Stimulated activated CD4-positive, alpha-beta T cell treated with anti-CD3 and anti-CD28 coated beads, Interleukin-2, amount 100 ng/mL, for 24 hours (primary cell): ENCODE measurements at places on chromosomes 1 and 21.

DNA sequence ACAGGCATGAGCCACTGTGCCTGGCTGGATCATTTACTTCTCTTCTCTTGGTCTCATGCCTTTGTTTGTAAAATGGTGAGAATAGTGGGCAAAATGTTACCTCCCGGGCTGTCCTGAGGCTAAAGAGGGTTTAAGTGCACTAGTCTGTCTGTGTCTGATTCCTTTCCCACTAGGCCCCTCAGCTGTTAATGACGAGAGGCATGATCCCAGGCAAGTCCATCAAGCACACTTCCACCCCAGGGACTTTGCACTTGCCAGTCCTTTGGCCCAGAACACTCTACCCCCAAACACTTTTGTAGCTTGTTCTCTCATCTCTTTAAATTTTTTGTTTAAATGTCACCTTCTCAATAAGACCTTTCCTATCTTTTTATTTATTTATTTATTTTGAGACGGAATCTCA is 13.8 kb upstream of the EPB41 start:
- DNase-seq: no peak

GRCh38 chr1:117985239-117985638 is 55.7 kb downstream of the WDR3 start:
- no peak for DNase-seq

DNA sequence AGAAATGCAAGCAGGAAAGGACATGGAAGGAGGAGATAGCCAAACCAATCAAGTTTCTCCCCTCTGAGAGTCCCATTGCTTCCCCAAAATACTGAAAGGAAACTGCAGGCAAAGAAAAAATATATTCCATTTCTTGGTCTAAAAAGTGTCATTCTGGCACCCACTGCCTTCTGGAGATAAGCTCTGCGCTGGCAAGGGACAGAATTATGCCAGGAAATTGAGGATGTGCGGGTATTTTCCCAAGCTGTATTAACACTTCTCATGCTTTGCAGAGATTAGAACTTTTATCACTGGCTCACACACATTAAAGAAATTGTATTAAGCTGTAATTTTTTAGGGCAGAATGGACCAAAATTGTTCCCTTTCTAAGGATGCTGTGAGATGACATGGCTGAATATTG is 381.2 kb upstream of the DUSP10 start:
- DNase-seq: no peak

DNA sequence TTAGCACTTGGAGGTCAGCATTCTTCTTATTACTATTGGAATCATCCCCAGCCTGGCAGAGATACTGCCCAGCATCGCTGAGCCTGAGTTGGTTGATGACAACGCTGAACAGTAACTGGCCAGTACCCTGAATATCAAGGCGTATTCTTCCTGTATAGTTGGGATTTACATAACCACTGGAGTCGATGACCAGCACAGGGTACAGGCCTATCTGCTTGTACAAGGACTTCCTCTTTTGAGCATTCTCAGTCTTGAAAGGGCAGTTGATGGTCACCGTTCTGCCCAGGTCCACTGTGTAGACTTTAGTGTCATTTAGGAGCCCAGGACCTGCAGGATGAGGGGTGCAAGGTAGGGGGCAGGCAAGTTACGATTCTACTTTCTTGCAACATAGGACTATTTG is 8.8 kb downstream of the PIGR start:
- DNase-seq: no peak

DNA sequence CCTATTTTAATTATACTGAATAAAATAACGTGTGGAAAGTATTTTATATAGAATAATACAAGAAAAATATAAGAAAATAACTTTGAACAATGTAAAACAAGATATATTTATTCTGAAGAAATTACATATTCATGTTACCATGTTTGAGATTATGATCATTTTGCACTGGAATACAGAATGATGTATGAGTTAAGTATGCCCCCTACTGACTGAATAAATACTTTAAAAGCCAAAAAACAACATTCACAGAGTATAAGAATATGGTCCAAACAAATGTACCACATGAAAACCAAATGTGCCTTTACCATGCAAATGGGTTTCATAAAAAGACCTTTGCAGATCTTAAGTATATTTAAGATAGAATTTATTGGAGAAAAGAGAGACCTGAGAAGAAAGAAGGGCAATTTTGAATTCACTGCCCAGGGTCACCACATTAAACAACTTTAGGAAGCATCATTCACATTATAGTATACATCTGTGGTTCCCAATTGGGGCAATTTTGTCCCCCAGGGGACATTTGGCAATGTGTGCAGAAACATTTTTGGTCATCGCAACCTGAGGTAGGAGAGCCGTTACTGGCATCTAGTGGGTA is 136.6 kb upstream of the GFI1 start:
- no peak for DNase-seq

GRCh38 chr1:219927956-219928790 is at the start of gene SLC30A10:
Gene SLC30A10 (minus strand): TSS chr1:219928557. CDS start chr1:219928440, 117 bp downstream.
- peak; percentile 8 for DNase-seq

DNA sequence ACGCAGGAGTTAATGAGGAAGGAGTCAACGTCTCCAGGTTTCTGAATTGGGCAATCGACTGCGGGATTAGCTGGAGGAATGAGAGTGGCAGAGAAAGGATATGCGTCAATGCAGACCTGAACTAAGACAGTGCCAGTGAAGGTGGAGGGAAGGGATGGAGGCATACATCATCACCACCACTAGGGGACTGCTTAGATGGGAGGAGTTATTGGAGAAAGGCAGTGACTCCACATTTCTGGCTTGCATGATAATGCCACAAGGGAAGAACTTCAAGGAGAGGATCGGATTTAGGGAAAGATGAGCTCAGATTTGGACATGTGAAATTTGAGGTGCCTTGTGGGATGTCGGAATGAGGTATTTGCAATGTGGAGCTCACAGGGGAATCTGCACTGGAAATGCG is 17.5 kb downstream of the VASH2 start:
- DNase-seq: no peak

DNA sequence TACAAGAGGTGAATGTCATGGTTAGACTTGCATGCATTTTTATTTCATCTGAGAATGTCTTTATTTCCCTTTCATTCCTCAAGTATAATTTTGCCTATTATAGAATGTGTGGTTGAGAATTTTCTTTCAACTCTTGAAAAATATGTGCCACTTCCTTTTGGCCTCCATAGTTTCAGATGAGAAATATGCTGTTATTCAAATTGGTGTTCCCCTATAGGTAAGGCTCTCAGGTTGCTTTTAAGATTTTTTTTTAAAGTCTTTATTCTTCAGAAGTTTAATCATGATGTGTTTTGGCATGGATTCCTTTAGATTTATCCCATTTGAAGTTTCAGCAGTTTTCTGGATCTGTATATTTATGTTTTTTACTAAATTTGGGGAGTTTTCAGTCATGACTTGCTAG is 2.1 kb downstream of the MROH7 start:
- no peak for DNase-seq

DNA sequence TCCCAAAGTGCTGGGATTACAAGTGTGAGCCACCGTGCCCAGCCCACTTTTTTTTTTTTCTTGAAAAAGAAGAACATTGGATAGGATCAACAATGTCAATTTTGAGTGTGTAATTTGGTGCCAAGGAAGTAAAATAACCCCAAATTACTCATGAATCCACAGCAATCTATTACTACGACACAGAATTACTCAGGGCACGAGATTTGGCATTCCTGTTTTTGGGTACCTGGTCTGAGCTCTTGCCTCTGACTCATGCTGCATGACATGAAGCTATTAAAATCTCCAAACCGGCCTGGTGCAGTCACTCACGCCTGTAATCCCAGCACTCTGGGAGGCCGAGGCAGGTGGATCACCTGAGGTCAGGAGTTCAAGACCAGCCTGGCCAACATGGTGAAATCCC is 10.4 kb downstream of the RNF19B start:
- DNase-seq: no peak

GRCh38 chr1:113874012-113874879 is 2.7 kb upstream of the PTPN22 start:
- DNase-seq: no peak

- DNase-seq: no peak
These were observed 28.5 kb downstream of the RNF115 start for GRCh38 chr1:145795257-145795881.

DNA sequence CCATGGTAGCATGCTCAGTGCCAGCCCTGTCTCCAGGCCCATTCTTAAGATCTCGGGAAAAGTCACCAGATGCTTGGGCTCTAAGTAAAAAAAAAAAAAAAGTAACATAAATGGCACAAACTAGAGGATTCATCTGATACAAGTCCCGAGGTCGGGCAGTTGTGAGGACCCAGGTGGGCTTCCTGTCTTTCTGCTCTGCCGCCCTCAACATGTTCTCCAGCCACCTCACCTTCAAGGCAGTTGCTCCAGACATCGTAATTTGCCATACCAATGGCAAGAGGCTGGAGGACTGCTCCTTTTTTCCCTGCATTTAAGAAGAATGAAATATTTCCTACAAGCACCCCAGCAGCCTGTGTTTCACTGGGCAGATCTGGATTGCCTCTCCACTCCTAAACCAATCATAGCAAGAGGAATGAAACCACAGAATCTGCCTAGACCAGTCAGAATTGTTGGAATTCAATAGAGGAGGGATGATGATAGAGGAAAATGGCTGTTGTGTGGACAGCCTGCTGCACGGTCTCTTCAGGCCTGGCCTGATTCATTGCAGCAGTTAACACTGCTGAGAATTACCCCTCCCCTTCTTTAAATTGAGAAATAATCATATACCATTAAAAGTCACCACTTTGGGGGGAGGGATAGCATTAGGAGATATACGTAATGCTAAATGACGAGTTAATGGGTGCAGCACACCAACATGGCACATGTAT is 5.4 kb downstream of the HMGN2 start:
- no peak for DNase-seq

DNA sequence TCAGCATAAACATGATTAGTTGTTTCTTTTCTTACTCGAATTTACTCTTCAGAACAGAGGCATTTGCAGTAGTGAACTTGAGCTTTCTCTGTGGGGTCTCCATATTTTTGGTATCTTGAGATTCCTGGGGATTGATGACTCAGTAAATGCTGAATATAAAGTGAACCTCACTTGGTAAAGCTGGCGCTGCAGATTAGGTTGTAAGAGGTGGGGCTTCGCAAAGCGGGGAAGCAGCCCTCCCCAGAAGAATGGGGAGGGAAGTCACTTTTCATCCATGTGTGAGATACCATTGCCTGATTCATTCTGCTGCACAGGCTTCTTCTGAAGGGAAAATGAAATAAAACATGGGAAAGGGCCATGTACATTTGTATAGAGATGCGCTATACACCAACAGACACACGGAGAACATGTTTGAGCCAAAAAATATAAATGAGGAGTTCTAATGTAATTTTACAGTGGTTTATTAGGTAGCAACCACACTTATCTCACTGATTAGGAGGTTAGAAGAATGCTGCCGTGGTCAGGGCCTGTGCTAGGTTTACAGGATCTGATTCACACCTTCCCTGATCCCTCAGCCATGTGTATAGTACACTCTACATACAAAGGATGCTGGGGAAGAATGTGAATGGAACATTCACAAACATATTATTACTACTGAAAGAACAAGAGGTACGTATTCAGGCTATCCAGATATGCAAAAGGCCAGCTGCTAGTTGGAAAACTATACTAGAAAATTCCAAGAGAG is 63.5 kb downstream of the DNTTIP2 start:
- no peak for DNase-seq

DNA sequence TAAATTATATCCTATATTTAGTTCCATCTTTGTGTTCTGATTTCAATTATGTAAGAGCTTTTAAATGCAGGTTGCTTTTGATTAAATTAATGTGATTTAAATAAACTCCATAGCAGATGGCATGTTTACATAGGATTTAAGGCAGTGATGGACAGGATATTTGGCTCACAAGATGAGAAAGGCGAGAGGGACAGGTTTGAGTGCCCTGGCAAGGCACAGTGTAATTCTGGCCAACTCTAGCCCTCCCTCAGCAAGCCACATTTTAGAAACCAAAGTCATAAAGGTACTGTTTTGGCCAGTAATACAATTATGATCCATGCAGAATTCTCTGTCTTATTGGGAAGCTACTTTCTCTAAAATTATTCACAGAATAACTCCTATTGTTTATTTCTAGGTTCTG is 50.6 kb upstream of the C1orf146 start:
- no peak for DNase-seq

GRCh38 chr21:30227633-30228404 is 11.9 kb upstream of the CLDN8 start:
- DNase-seq: no peak

DNA sequence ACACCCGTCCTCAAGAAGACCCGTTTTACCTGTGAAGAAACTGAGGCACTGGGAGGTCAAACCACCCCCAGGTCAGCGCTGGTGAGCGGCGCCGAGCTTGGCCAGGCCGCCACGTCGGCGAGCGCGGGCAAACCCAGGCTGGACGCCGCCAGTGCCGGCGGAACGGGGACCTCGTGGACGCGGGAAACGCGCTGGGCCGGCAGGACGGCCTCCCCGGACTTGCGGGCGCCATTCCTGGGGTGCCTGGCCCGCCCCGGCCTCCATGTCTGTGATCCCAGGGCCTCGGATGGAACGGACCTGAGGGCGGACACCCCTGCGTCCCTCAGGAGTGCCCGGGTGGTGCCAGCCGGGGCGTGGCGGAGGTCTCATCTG is 764 bp upstream of the SUMO3 start:
- DNase-seq: no peak

DNA sequence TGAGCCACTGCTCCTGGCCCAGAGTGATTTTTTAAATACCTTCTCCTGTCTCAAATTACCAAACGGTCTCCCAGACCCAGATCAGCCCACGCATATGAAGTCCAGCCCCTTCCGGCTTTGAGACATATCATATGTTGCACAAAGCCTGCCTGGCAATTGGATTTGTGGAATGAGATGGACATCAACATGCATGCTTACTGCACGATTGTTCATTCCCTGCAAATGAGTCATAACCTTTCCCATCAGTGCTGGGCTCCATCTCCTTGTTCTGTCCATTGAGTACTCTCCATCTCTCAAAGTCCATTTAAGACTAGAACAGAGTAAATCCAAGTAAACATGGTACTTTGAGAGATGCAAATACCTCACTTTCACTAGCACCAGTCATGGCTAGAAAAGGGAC is 612.2 kb upstream of the USP24 start:
- no peak for DNase-seq

- no peak for DNase-seq
These were observed 7.1 kb downstream of the MPZL1 start for GRCh38 chr1:167728818-167729410.

- DNase-seq: no peak
These were observed 126.1 kb downstream of the HMCN1 start for GRCh38 chr1:185860311-185860710.

- no peak for DNase-seq
These were observed 660 bp downstream of the MEGF6 start for GRCh38 chr1:3610527-3611169.

DNA sequence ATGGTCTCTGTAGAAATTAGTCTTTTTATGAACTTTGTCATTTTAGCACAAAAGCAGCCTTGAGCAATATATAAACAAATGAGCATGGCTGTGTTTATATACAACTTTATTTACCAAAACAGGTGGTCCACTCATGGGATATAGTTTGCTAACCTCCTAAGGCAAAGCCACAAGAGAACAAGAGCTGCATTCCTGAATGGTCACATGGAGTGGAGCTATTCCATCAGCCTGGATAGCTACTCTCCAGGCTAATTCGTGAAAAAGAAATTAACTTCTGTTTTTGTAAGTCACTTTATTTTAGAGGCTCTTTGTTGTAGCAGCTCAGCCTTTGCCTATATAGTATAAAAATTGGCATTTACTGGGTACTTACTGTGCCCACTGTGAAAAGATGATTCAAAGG is 163.3 kb upstream of the FAM78B start:
- DNase-seq: no peak
